ENCODE measurements at places on chromosomes 1 and 21.
A peak's percentile ranks its signal among the peaks of the same experiment; 100 is the strongest.

DNA sequence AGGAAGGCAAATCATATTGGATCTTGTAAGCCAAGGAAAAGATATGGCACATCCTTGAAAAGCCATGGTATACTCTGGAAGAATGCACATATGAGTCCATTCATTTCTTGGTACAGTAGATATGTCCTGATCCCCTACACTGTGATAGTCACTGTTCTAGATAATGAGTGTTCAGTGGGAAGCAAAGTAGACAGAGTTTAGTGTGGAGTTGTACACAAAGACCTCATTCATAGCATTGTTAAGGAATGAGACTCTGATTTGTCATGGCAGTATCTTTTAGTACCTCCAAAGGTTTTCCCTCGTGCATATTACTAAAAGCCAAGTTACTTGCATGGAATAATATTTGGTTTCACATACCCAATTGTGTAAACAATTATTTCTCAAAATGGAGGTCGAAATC lies 204.7 kb downstream of the NFIA start:
- no peak for DNase-seq
- H3K4me1 ChIP-seq, result peaks cover 6% of the 10 kb centered on the region
- no peak overlapping the region for H3K4me3 ChIP-seq

GRCh38 chr21:36994501-36995158 lies 11.9 kb upstream of the RIPPLY3 start:
- no peak overlapping the region for H3K27ac ChIP-seq
- peak overlapping the region; percentile 49 for H3K4me3 ChIP-seq
- peaks cover 3% of the 10 kb centered on the region for H3K4me1 ChIP-seq
- H3K36me3 ChIP-seq, result no peaks in the 10 kb centered on the region

DNA sequence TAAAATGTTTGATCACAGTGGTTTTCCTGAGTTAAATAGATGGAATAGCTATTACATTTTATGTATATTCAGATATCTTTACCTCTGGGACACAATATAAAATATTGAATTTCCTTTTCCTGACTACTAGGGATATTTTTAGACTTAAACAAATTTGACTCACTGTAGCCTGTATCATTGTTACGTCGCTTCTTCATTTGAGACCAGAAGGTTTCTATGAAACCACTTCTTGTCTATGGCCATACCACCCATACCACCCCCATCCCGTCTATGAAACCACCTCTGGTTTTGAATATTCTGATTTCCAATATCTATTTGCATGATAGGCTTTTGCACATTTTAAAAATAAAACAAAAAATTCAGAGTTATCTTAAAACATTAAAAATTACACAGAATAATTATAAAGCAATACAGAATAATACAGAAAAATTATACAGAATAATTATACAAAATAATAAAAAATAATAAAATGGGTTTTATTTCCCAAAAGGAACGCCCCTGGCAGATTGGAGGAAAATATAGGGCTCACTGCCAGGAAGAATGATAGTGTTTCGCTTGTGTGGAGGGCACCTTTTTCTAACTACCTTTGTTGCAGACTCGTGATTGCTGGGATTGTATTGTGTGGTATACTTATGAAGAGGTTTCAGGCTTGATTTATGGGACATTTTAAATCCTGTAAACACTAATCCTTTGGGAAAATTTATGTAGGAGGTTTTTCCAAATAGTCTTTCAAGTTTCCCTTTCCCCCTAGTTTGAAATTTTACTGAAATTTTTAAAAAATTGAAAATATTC lies 4.7 kb downstream of the SPEN start:
- DNase-seq, result no peak
- H3K36me3 ChIP-seq, result no peaks in the 10 kb centered on the region
- H3K27me3 ChIP-seq, result no peaks in the 10 kb centered on the region
- H3K4me1 ChIP-seq, result no peaks in the 10 kb centered on the region

GRCh38 chr21:44720170-44720569 lies 8.8 kb upstream of the TSPEAR start:
- H3K36me3 ChIP-seq, result no peaks in the 10 kb centered on the region
- peak; percentile 13 for DNase-seq
- H3K27me3 ChIP-seq, result peaks cover 11% of the 10 kb centered on the region
- H3K27ac ChIP-seq, result no peak overlapping the region

All from H1 (cell line).